ENCODE measurements at places on chromosomes 11 and 22.

- DNase-seq, result no peak
Measured at GRCh38 chr11:118497831-118498230, 29.4 kb upstream of the TTC36 start.

GRCh38 chr11:64763526-64764039 lies 3.8 kb upstream of the PYGM start:
- DNase-seq, result no peak

DNA sequence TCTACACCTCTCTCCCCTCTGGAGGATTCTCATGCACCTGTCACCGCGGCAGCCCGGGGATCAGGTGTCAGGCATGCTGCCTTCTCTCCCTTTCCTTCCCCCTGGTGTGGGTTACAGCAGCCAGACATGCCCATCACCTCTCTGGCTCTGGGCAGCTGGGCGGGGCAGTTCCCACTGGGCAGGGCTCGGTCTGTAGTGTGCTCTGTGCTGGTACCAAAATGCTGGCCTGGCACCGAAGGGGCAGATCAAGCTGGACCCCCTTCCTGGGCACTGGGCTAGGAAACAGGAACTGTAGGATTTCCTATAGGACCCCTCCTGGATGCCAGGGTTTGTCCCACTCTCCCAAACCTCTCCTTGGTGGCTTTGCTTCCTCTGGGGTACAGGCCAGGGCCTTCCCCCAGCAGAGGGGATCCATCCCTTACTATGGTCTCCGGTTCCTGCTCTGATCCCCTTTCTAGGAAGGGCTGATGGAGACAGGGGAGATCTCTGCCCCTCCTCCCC lies 821 bp downstream of the GAL3ST1 start:
- DNase-seq, result no peak

DNA sequence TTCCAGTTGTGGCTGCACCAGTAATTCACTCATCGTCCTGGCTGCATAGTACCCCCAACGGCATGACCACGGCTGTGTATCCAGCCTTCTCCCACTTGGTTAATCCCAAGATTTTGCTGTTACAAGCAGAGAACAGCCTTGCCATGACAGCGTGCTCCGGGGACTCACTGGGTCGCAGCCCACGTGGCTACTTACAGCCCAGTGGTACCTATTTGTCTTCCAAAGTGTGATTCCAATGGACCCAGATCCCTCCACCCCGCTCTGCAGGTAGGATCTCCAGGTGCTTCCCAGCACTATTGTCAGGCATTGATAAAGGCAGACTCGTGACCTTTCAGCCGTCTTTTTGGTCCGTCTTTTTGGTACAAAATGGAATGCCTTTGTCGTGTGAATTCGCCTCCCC lies 119.0 kb upstream of the FGF3 start:
- no peak for DNase-seq

GRCh38 chr22:34798605-34799004 lies 267.4 kb upstream of the ISX start:
- DNase-seq, result no peak

DNA sequence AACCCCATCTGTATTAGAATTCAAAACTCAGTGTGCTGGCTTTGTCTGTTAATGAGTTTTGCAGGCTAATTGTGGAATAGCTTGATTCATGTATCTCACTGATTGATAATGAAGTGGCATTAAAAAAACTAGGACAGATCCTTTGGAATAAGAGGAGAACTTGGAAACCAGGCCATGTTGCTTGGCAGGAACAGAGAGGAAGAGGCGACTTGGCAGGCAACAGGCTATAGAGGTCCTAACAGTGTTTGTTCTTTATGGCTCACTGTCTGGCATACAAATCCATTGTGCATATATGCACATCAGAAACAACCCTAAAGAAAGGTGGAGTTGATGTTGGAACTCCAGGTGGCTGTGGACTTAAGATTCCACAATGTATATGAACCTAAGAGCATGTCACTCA lies 17.4 kb upstream of the OR9I1 start:
- no peak for DNase-seq

- DNase-seq, result peak; percentile 18
Measured at GRCh38 chr11:12893787-12894672, 115.1 kb upstream of the RASSF10 start.

DNA sequence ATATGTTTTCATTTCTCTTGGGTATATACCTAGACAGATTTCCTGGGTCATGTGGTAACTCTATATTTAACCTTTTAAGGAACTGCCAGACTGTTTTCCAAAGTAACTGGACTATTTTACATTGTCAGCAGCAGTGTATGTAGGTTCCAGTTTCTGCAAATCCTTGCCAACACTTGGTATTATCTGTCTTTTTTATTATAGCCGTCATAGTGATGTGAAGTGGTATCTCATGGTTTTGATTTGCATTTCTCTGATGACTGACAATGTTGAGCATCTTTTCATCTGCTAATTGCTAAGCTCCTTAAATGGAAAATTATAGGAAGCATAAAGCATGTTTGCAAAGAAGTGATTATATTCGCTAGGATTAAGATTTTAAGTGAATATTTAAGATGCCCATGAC lies 13.9 kb downstream of the NNMT start:
- DNase-seq, result no peak

DNA sequence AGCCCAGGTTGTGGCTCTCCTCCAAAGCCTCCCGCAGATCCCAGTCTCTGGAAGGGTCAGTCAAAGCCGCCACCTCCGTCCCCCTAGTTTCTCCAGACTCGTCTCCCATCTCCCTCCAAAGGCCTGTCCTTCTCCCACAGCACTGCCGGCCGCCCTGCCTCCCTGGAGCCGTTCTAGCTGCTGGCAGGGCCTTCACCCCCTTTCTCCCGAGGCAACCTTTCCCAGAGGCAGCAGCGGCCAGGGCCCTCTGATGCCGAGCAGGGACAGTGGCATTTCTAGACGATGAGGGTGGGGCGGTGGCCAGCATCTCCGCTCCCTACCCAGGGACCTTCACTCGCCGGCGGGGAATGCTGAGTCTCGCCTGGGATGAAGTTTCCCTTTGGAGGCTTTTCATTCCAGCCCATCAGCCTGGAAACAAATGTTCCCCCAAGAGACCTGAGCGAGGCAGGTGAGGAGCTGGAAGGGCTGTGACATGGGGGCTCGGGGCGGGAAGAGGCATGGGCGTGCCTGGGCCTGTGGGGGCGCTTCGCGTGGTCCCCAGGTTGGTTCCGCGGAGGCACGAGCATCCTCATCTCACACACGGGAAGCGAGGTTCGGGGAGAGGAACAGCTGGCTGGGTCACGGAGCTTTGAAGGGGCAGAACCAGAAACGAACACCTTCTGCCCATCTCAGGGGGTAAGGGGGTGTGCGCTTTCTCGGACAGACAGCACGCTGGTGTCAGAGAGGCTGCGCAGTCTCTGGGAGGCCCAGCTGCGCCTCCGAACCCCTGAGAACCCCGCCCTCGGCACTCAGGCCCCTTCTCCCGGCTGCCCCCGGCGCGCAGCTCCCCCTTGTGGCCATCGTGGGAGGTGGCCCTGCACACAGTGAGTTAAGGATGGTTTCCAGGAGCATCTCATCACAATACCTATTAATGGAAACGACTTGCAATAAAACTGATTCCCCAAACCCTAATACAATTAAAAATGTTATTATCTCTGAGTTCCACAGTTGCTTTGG lies 18.1 kb upstream of the KLHL35 start:
- DNase-seq, result no peak

GRCh38 chr11:130431801-130432200 lies 3.4 kb upstream of the ADAMTS8 start:
- no peak for DNase-seq

DNA sequence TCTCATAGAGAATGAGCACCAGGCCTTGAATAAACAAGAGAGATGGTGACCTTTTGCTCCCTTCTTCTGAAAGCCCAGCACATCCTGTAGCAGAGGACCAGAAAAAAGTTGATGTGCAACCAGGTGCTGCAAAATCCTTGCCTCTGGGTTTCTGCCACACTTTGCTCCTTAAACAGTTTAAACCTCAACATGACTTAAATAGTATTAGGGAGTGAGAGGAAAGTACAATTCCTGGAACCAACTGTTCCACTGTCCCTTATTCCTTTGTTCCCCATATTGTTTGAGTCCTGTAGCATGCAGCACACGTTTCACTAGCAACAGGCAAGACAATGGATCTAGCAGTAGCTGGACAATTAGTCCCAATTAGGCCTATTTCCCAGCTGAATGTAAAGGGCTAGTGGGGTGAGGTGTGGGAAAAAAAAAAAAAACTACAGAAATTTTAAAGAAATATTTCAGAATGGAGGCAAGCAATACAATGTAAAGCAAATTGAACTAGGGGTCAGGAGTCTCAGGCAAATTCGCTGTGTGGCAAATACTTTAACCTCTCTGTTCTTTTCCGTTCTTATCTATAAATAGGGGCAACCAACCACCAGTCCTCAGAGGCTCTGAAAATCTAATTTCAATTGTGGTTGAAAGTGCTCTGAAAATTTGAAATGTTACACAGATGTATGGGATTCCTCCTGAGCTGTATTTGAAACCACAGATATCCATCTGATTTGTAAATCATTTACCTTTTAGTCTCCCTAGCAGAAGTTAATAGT lies 6.6 kb downstream of the MPPED2 start:
- no peak for DNase-seq

DNA sequence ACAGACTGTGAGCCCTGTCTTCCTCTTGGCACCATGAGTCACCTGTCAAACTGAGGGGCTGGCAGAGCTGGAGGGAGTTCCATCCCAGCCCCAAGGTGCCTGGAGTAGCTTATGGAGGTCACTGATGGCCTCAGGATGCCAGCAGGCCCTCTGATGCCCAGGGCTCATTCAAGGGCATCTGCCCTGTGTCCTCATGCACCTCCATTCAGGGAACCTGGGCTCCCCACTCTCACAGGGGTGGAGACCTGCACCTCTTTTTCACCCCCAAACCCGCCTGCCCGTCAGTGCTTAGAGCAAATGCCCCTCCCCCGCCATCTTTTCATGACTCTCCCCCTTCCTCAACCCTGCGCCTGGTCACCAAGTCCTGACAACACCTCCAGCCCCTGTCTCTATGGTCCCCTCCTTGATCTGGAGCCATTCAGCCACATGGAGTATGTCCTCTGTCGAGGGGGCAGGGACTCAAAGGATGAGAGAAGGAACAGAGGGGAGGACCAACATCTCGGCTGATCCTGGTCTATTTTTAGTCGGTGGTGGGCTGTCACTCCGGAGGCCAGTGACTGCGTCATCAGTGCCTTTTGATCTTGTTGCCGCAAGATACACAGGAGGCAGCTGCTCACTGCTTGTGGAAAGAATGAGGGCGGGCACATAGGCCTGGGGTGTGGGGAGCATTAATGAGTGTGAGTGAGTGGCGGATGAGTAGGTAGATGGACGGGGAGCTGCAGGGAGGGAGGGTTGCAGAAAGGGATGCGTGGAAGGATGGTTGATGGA lies 72.2 kb downstream of the CDKN1C start:
- DNase-seq, result no peak

DNA sequence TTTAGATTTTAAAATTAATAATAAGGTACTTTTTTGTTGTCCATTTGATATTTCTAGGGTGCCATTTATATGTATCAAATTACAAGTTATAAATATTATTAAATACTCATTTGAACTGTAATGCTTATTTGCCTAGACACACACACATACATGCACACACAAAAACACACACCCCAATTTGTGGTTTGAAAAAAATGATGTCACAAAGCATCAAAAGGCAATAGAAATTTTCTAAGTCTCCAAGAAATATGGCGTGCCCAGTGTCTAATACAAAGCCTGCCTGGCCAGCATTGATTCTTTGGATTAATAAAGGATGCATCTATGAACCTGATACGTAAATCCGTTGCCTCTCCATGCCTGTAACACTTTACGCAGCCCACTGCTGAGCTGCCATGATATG lies 252.8 kb upstream of the BLID start:
- no peak for DNase-seq

- DNase-seq, result no peak
Measured at GRCh38 chr11:9601037-9601875, 27.8 kb downstream of the WEE1 start.

- no peak for DNase-seq
Measured at GRCh38 chr11:65218446-65218845, 36.7 kb downstream of the CAPN1 start.

DNA sequence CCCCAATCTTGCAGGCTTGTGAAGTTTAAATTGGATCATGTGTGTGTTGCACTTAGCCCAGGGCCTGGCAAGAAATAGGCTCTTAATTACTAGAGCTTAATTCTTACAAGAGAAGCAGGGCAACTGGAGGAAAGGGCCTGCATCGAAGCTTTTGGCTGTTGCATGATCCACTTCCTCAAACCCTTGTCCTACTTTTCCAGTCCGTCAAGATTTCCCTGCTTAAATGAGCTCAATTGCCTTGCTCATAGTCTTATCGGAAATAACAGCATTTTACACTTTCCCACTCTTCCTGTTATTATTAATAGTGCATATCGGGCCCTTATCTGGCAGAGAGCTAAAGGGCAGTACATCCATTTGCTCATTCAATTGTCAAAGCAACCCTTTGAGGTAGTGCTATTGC lies 18.1 kb downstream of the DTX4 start:
- DNase-seq, result no peak

DNA sequence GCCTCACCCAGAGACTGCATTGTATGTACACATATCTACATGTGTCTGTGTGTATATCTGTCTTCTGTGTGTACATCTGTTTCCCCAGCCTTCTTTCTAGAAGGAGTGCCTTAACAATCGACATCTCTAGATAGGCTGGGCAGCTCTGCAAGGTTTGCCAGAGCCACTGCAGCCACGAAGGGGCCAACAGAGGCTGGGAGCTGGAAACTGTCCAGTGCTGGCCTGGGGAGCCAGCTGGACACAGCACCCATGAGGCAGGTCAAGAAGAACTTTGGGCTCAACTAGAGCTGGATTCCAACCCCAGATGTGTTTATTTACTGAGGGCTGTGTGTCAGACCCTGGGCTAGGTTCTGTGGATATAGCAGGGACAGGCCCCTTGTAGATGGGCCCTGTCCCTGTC lies 3.3 kb downstream of the SGSM1 start:
- DNase-seq, result no peak

DNA sequence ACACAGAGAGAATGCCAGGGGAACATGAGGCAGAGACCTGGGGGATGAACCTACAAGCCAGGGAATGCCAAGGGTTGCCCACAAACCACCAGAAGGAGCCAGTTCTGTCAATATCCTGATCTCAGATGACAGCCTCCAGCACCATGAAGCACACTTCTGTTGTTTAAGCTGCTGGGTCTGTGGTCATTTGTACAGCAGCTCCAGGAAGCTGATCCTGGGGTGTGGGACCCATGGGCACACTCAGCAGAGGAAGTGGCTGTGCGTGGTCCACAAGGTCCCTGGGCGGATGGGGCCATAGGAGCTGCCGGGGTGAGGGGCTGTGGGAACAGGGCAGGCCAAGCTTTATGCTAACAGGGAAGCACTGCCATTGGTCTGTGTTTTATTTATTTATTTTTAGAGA lies 12.1 kb downstream of the PPM1F start:
- no peak for DNase-seq

DNA sequence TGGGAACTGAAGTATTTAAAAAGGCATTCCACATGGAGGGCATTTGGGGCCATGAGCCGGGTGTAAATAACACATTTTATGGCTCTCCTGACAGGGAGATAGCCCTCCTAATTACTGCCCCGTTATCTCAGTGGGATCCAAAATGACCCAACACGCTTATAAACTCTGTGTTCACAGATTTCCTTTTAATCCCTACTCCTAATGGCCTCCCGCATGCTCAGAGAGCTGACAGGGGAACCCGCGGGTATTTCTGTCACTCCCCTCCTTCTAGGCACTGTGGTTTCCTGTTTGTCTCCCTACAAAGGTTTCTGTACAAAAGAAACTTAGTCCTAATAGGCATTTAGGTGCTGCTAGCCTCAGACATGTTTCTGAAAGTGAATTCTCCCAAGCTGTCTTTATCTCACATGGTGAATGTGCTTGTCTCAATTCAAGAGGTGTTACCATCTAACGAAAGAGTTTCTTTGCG lies 202.8 kb upstream of the SEZ6L start:
- DNase-seq, result no peak
